ENCODE measurements at places on chromosomes 6 and 20. TPM values are rescaled to one million over a fixed set of nuclear protein-coding genes. Genes with fewer than 3 reads are reported as not detected.
A peak's percentile ranks its signal among the peaks of the same experiment; 100 is the strongest.

The LAMP5 gene
- total RNA-seq: not detected

- peak; percentile 61 for DNase-seq
Observed at GRCh38 chr6:113909224-113909856, 52.2 kb downstream of the MARCKS start.

- no peak for DNase-seq
Observed at GRCh38 chr6:57063847-57064246, 17.4 kb downstream of the KIAA1586 start.

The LY6G6F gene
- total RNA-seq: not detected

DNA sequence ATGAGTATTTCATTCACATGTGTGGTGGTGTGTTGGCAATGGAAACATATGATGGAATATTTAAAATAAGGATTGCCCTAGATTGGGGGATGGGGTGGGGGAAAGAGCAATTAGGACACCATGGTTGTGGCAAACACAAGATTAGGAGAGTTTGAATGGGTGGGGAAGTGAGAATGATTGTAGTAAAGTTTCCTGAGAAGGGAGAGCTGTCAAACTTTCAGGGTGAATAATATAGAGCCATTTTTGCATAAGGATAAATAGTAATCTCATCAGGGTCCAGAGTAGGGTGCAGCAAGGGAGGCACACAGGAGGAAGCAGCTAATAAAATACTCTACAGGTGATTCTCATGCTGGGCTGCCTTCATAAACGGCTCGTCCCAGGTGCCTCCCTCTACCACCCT lies 294.9 kb upstream of the MARCKS start:
- DNase-seq: no peak

DNA sequence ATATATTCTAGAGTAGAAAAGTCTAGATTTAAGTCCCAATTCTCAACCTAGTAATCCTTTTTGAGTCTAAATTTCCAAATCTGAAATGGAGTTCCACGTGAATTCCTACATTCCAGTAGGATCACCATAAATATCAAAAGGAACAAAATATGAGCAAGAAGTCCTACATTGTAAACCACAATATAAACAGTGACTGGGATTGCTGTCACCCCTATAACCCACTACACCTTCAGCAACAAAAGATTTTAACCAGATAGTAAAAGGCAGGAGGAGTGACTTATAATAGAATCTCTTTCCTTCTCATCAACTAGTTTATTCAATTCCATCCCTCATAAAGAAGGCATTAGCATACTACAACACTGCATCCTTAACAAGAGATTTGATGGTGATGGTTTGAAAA lies 210.6 kb downstream of the KIF16B start:
- no peak for DNase-seq

- peak; percentile 39 for DNase-seq
Observed at GRCh38 chr20:44247586-44248409, 690 bp downstream of the GDAP1L1 start.

GRCh38 chr6:52497652-52498408 lies 77.7 kb downstream of the EFHC1 start:
- DNase-seq: no peak

Data from MCF 10A (cell line).